ENCODE measurements at places on chromosomes 5 and 9.

DNA sequence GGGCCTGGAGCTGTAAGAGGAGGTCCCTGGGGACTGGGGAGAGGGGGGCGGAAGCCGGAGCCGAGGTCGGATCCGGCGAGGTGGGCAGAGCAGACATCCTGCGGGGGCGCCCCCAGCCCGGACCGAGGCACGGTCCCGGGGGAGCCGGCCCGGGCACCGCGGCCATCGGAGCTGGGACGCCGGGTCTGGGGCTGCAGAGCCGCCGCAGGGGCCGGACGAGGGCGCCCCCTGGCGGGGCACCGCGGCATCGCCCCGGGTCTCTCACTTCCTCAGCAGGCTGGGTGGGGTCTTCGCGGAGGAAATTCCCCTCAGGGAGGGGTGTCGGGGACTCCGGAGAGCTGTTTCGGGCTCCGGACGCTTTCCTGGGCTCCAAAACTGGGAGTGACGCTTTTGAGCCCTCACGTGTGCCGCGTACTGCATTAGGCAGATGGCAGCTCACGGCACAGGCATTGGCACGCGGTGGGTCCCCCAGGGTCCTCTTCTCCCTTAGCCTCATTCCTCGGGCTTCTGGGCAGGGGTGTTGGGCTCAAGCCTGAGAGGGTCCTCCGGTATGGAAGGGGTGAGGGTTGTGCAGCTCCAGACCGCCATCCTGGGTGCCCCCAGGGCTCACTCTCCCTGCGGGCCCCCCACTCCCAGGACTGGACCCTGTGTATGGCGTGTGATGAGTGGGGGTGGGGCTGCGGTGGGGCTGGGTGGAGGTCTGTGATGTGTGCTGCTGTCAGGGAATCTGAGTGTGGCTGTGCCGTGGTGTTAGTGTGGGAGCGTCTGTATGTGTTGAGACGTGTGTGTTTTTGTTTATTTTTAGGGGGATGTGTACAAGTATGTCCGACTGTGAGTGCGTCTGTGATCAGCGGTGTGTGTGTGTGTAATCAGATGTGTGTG, 29.6 kb downstream of the LHX2 start:
- DNase-seq = peak; percentile 79

DNA sequence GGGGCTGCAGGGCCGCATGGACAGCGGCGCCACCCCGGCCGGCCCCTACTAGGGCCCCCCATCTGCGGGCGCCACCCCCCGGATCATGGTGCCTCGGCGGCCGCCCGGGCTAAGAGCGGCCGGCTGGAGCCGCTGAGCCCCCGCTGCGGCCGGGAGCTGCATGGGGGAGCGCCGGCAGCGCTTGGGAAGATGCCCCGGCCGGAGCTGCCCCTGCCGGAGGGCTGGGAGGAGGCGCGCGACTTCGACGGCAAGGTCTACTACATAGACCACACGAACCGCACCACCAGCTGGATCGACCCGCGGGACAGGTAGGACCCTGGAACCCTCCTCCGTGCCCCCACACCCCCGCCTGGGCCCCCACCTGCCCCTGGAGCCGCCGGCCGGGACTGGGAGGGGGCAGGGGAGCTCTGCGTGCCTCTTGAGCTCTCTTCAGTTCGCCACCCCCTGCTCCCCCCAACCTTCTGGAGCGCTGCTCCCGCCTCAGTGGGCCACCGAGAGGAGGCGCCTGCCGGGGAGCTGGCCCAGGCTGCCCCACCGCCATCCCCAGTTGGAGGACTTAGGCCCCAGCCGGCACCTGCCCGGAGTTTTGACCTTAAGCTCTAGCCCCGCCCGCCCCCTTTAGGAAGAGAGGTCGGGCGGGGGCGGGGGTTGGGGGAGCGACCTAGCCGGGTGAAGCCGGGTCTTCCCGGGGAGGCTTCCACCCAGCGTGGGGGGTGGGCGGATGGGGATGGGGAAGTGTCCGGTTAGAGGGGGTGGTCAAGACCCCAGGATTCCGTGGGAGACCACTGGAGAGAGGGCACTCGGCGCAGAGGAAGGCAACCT, 730 bp downstream of the WWC1 start:
- no peak for DNase-seq

DNA sequence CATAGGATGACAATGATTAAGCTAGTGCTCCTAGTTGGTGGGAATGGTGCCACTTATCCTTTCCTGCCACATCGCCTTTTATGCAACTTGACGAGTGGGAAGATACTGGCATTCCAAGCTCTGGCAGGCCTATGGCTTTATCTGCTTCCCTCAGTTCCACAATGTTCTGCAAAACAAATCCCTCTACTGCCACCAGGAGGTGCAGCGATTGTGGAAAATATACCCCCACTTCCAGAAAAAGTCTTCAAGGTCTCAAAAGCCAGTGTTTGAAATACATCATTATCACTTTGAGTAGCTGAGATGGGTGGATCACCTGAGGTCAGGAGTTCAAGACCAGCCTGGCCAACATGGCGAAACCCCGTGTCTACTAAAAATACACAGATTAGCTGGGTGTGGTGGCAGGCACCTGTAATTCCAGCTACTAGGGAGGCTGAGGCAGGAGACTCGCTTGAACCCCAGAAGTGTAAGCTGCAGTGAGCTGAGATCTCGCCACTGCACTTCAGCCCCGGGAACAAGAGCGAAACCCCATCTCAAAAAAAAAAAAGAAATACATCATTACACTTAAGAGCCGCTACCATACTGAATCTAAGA, 3.4 kb downstream of the CLINT1 start:
- no peak for DNase-seq

DNA sequence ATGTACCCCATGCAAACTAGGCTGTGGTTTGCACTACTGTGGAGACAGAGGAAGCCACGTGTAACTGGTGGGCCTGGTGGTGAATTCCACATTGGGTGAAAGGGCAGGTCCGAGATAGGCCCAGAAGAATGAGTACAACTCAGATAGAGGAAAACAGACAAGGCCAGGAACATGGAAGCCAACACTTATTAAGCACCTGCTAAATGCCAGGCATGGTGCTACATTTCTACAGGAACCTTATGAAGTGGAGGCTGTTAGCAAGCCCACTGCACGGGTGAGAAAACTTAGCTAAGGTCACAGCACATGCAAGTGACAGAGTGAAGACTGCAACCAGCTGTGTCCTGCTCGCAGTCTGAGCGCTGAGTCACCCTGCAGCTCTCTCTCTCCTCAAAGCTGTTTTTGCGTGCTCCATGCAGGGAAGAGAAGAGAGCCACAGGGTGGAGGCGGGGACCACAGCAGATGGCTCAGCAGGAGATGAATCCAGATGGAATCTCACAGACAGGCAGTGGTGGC, 65.5 kb upstream of the SPTLC1 start:
- DNase-seq = no peak

- DNase-seq = no peak
Measured at GRCh38 chr9:134477342-134477925, 151.2 kb downstream of the RXRA start.

GRCh38 chr5:144467792-144468191, 297.1 kb downstream of the KCTD16 start:
- DNase-seq = no peak

GRCh38 chr9:1980387-1980786, 34.8 kb upstream of the SMARCA2 start:
- DNase-seq = no peak

- no peak for DNase-seq
Measured at GRCh38 chr5:146646441-146646840, 130.5 kb upstream of the GPR151 start.

GRCh38 chr5:4879693-4880303, 260.3 kb upstream of the ADAMTS16 start:
- DNase-seq = peak; percentile 82

GRCh38 chr5:178486239-178486641, 104.0 kb downstream of the COL23A1 start:
- DNase-seq = no peak

- DNase-seq = no peak
Measured at GRCh38 chr5:90777959-90778358, 219.4 kb downstream of the ADGRV1 start.

- no peak for DNase-seq
Measured at GRCh38 chr5:162603443-162604070, 536.0 kb downstream of the GABRG2 start.

DNA sequence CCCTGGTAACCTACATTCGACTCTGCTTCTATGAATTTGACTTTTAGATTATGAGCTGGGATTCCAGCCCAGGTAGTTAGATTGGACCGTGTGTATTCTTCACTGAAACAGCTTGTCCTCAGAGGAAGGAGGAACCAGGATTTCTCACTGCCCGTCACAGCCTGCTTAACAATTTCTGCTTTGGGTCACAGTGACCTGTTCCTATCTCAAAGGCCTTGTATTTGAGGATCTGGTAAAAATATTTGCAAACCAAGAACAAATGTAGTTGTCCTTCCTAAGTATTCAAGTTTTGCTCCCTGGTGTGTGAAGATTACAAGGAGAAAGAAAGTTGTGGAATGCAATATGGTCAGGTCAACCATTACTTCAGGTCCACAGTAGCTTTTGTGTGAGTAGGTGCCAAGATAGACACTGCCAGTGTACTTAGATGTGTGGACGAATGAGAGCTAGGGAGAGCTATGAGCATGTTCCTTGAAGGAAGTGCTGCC, 55.1 kb downstream of the KIF4B start:
- no peak for DNase-seq

DNA sequence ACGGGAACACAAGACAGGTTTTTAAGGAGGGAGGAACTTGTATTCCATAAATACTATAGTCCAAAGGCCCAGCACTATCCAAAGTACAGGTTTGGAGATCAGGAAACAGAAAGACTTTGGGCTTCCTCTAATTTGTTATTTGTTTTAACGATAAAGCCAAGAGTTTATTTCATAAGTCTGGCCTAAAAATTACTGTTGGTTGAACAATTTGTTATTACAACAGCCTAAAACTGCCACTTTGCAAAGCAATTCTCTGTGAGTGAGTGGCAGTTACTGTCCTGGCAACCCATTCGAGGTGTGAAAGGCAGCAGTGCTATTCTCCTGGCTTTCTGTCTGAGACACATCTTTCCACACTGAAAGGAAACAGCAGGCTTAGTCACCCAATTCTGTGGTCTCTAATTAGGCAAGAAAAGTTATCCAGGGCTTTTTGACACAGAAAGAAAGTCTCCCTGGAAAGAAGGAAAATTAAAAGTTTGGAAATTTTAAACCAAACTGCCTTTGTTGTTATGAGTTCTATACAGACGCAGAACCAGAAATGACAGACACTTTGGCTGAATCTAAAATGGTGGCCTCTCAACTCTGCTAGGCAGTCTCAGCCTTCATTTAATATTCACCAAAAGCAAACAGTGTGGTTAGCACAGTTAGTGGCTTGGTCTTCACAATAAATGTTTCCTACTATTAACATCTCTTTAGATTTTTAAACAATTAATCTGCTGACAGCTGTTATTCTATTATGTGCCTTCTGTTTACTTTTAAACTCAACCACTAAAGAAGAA, 33.9 kb downstream of the PSMB7 start:
- DNase-seq = no peak

DNA sequence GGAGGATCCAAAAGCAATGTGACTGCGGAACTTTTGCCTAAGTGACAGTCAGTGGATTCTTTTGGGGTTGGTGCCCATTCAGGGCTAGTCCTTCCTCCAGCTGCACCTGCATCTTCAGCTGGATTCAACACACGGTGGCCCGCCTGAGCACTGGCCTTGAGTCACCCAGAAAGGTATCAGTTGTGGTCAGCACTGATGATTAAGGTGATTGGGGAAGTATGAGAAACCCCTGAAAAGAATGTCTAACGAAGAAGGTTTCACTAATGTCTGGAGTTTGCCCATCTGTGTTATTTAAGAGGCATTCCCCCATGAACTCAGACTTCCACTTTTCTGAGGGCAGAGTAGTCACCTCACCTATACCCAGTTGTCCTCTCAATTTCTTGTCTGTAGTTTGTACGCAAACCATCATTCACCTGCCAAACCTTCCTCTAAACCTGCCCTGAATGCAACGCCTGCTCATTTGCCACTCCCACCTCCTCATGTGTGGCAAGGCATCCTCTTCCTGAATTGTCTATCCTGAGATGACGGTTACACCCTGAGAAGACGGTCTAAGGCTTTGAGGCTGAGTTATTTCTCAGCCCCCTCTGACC, 27.2 kb downstream of the CSF2 start:
- DNase-seq = no peak

DNA sequence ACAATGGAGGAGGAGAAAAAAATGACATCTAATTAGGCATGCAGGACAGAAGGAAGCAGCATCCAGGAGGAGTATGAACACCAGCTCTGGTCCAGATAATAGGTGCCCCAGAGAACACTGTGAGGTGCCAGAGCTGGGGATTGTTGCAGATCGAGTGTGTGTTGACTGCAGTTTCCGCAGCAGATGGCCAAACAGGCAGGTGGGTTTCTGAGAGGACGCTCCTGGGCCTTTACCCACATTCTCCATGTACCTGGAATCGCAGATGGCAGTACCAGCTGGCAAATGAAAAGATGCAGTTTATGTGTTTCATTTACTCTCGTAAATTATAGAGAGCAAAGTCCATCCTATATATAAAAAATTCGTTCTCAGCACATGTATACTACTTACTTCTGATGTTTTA, 182.2 kb upstream of the ISL1 start:
- no peak for DNase-seq

- DNase-seq = no peak
Measured at GRCh38 chr5:71937921-71938698, 169.2 kb upstream of the MAP1B start.
